ENCODE measurements at places on chromosomes 16 and 17.

GRCh38 chr16:69112285-69113129 is 7.1 kb downstream of the HAS3 start:
- DNase-seq: peak; percentile 8

DNA sequence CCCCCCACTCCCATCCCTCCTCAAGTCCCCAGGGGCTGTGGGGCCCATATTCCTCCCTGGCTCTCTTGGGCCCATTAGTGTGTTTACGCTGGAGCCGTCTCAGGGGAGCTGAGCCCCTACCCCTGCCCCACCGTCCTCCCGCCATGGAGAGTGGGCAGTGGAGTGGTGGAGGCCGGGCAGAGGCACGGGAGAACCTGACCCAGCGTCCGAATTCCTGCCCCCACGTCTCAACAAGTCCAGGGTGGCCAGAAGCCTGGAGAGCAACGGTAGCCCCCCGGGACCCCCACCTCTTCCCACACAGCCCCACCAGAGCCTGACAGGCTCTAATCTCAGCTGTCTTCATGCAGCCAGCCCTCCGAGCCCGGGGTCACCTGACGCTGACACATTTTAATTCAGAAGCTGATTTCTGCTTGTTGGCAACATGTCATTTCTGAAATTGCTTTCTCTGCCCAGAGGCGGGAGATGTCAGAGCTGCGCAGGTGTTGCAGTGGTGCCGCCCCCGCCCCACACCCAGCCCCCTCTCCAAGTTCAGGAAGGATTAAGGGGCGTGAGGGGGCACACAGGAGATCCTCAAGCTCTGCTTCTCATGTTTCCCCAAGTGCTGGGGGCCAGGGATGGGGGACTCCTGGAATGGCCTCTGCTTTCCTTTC is 32.6 kb downstream of the WNT9B start:
- peak; percentile 9 for DNase-seq

DNA sequence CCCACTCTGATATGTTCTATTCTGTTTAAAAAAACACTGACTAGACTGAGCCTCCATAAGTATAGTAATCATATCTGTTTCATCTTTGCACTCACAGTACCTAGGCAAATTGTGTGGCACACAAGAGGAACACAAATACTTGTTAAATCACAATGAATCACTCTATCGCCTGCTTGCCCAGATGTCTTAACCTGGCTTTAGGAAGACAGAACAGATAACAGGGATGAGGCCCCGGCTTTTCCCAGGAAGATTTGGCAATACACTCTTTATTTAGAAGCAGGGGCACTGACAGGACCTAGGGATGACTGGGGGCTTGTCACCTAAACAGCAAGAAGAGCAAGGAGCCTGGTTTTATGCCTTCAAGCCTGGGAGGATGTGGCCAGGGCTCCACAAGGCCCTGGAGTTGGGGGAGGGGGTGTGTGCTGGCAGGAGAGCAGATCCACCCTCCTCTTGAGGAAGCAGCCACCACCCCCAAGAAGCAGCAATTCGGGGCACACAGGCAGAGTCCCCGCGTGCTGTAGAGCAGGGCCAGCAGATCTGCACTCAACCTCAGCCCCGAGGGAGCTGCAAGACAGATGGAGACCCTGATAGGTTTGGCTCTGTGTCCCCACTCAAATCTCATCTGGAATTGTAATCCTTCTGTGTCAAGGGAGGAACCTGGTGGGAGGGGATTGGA is 41.0 kb upstream of the KSR1 start:
- no peak for DNase-seq

- no peak for DNase-seq
Measured at GRCh38 chr16:56764835-56765234, 34.9 kb downstream of the NUP93 start.

DNA sequence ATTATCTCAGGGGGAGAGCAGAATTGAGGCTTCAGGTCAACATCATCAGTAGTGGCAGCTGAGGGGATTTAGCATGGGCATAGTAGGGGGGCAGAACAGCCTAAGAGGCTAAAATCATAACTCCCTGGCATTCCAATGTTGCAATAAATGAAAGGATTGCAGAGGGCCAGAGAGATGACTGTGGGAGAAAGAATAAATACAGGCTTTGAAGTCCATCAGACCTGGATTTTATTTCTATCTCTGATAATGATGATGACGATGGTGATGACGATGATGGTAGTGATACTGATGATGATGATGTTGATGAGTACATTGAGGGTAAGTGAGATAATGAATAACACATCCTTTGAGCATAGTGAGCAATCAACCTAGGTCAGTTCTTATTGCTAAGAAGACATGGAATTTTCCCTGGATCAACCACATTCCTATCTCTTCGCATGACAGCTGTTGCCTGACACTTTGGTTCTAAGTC is 107.4 kb upstream of the CDH11 start:
- DNase-seq: no peak

- DNase-seq: no peak
Measured at GRCh38 chr17:63931981-63932561, at the start of gene CD79B. Gene CD79B (minus strand): TSS chr17:63932331. CDS start chr17:63932261, 70 bp downstream.

DNA sequence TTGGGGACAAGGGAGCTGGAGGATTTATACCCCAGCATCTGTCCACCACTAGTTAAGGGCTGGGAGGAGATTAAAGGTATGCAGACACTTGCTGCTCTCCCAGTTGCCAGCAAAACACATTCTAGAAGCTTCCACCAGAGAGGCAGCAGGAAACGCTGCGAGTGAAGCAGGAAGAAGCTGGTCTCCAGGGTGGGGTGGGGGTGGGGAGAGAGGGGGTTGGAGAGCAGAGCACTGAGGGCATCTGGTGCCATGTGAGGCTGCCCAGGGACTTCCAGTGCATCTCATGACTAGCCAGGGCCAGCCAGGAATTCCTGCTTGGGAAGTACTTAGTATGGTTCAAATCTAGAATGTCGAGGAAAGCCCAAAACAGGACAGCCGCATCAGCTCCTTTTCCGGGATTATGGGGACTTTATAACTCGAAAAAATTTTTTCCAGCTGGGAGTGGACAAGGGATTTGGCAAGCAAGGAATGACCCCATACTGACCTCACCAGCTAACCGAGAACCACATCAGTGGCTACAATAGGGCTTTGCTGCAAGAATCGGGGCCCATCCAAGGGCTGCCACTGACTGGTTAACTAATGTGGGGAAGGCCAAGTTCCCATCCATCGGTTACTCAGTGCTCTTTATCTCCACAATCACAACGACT is 26.2 kb upstream of the AXIN2 start:
- no peak for DNase-seq

DNA sequence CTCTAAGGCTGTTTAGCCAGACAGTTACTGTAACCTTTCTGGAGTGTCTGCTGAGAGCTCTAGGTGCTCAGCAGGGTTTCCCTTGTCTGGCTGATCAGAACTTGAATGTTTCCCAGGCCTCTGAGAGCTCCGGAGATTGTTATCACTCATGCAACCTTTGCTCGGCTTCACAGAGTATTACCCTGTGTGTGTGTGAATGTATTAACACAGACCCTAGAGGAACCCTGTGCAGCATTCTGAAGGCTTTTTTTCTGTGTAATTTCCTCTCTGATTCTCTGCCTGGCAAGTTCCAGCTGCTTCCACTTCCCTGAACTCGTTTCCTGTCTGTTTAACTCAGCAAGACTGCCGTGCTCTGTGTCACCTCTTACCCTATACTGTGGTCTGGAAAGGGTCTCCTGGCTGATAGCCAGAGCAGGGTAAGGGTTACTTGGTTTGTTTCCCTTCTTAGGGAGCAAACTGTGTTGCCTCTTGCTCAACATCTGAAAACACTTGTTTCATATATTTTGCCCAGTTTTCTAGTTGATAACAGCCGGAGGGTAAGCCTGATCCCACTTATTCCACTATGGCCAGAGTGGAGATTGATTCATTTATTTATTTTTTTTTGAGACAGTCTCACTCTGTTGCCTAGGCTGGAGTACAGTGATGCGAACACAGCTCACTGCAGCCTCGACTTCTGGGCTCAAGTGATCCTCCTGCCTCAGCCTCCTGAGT is 21.7 kb downstream of the PRMT7 start:
- no peak for DNase-seq

DNA sequence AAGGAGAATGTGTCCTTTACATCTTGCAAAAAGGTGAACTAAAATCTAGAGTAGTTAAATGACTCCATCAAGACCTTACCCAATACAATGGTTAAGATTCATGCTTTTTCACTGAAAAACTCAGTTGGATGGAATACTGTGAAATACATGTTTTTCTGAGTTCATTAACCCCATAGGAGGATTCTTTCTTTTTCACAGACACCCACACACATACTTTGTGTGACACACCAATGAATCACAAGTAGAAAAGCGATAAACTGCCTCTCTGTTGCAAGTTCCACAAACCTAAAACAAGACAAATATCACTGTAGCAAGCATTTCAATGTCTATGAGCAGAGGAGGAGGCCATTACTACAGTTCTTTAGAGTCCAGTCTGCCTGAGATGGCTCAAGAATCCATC is 258.8 kb upstream of the CDH5 start:
- DNase-seq: no peak

DNA sequence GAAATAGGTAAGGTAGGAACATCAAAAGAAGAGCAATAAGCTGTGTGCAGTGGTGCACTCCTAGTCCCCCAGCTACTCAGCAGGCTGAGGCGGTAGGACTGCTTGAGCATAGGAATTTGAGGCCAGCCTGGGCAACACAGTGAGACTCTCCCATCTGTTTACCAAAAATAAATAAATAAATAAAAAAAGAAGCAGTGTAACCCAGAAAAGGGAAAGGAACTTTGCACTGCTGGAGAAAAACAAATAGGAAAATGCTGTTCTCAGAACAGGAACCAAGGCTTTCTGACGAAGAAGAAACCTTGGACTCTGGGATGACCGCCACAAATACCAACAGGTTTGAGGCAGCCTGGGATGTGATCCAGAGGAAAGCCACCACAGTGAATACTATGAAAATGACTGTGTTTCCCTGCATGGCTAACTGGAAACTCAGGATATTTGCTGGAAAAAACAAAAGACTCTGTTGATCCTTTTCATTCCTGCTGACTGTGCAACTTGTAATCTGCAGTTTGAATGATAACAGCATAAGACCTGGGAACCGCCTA is 41.2 kb downstream of the TTC19 start:
- DNase-seq: no peak

DNA sequence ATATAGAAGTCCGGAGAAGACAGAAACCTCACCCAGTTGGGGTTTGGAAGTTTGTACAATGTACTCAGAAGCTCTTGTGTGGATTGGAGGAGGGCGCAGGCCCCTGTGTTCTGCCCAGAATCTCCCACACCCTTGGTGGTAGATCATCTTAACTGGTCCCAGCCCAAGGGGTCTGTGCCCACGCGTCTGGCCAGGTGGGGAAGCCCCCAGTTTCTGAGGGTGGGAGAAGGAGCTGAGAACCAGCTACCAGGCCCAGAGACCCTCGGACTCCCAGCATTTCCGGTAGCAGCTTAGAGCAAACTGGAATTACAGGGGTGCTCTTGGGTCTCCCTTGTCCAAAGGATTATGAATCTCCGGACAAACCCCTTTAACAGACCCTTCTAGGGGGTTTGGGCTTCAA is 2.3 kb upstream of the PPP1R9B start:
- no peak for DNase-seq

DNA sequence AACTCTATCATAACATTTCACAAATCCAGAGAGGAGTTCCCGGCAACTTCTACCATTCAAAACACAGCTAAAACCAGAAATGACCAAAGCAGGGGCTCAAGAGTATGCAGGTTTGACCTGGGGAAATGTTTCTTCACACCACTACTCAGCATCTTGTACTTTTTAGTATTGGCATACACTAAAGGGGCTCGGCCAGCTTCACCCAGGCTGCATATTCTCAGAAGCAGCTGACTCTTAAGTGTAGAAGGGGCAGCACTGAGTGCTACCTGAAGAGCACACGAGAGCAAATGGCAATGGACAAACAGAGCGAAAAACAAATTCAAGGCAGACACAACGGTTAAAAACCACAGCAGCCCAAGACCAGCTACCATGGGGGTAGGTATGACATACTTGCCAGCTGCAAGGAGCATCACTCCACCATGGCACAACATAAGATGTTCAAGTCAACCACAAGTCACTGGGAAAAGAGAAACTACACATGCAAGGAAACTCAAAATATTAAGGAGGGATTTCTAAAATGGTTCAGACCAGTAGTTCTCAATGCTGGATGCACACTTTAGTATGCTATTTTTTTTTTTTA is 34.4 kb downstream of the N4BP1 start:
- DNase-seq: no peak

DNA sequence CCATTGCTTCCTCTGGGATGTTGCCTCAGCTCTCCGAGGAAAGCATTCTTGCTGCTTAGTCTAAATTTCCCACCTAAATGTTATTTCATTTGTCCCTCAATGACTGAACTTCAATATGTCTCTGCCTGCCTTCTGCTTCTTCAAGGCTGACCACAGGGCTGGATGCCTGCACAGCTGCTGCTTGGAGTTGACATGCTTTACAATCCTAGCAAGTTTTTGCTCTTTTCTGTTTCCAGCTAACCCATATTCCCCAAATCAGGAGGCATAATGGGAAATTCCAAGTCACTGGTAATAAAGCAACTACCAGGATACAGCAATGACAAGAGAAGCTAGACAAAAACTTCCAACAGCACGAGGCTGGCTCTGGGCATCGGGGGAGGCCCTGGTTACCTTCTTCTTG is 48.9 kb downstream of the GTF3C1 start:
- DNase-seq: no peak

- no peak for DNase-seq
Measured at GRCh38 chr16:82750068-82750467, 123.3 kb downstream of the CDH13 start.

- no peak for DNase-seq
Measured at GRCh38 chr17:47620503-47621245, 29.0 kb upstream of the KPNB1 start.

- DNase-seq: no peak
Measured at GRCh38 chr16:23712976-23713375, at the start of gene ERN2. Gene ERN2 (minus strand): TSS chr16:23713222. CDS start chr16:23713187, 35 bp downstream.

DNA sequence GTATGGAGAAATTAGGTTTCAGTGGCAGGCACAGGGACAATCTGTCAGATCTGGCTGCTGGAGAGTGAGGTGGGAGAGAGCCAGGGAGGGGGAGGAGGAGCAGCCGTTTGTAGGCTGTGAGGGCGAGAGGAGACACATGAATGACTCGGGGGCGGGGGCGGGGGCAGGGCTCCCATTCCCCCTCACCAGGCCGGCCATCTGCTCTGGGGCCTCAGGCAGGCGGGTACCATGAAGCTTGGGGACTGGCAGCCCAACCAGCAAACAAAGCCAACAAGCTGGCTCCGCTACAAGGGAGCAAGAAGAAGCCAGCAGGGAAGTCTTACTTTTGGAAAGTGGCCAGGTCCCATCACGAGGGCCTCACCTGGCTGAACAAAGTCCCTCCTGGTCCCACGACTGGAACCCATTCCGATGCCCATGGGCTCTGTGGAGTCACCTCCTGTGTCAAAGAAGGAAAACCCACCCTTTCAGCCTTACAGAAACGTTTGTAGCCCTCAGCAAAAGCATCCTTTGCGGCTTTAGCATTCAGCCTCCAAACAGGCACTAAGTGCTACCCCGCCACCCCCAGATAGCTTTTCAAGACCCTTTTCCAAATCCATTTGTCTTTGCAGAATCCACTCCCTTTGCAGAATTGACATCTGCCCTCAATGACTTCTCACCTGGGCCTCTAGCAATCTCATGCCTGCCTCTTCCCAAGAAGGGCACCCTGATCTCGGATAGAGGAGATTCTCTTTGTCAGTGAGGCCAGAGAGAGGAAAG is 9.2 kb upstream of the SSTR2 start:
- peak; percentile 100 for DNase-seq

- DNase-seq: no peak
Measured at GRCh38 chr17:81171941-81172340, 5.9 kb upstream of the AATK start.

Measured in NCI-H524 (cell line).